Suppressor macrophage treated with lipopolysaccharide for 4 hours (primary cell): ENCODE measurements at places on chromosomes 7 and 10.
A peak's percentile ranks its signal among the peaks of the same experiment; 100 is the strongest.

GRCh38 chr10:73209705-73210104 lies 37.4 kb downstream of the DNAJC9 start:
- no peak for DNase-seq

GRCh38 chr7:48473205-48473865 lies 302.1 kb downstream of the ABCA13 start:
- no peak for DNase-seq

DNA sequence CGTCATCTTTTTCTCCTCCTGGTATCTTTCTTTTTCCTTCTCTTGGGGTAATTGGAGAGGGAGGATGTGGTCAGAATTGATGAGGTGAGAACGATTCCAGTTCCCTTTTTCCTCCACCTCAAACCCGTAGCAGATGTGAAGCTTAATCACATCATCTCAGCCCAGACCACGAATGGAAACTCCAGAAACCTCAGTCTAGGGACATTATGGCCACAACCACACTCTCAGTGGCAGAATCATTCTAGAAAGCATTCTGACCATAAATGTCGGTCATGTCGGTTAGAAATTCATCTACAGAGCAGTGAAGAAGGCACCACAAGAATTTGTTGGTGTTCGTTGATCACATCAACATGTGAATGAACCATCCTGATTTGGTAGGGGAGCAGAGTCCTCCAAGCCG lies 78.7 kb downstream of the GATA3 start:
- DNase-seq: peak; percentile 11

DNA sequence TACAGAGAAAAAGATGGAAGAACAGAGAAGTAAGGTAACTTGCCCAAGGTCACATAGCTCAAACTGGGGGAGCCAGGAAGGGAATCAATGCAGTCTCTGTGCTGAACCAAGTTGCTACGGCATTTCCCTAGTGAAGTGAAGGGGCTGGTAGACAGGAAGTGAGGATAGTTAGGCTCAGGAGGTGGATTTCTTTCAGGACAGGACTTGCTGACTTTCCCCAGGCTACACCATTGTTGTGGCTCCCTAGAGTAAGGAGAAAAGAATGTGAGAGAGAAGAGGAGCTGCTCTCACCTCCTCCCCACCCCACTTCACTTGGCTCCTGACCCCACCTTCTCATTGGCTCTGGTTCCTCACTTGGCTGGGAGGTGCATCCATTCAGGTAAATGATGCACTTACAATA lies 316.9 kb downstream of the INHBA start:
- DNase-seq: no peak

DNA sequence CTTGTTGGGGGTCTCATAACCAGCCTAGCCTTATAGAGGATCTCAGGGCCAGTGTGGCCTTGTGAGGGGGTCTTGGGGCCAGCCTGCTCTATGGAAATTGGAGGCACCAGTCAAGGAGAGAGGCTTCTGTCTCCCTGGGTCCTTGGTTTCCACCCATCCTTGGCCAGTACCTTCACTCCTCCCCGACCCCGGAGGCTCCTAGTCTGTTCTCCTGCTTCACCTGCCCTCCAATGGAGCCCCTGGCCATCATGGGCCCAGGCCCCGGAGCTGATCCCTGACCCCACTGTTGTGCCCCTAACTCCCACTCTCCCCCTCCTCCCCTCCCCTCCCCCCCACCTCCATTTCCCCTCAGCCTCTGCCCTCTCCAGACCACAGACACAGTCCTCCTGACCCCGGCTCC lies 29.7 kb downstream of the RASGEF1A start:
- no peak for DNase-seq

GRCh38 chr7:101678658-101679057 lies 49.6 kb upstream of the MYL10 start:
- DNase-seq: no peak

DNA sequence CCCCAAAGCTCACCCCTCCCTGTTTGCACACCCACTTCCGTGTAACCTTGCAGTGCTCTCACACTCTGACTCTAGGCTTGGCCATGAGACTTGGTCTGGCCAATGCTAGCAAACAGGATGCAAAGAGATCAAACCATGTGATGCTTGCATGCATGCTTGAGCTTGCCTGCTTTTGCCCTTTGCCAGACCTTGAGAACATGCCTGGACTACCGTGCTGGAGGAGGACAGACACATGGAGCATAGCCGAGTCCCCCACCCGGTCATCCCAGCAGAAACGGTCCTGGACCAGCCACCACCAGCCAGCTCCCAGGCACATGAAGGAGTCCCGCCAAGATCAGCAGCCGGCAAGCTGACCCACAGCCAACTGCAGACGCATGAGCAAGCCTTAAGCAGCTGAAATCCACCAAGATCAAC lies 23.4 kb downstream of the PYROXD2 start:
- DNase-seq: no peak

- DNase-seq: no peak
These were observed 440.3 kb upstream of the TPK1 start for GRCh38 chr7:145276118-145276517.

DNA sequence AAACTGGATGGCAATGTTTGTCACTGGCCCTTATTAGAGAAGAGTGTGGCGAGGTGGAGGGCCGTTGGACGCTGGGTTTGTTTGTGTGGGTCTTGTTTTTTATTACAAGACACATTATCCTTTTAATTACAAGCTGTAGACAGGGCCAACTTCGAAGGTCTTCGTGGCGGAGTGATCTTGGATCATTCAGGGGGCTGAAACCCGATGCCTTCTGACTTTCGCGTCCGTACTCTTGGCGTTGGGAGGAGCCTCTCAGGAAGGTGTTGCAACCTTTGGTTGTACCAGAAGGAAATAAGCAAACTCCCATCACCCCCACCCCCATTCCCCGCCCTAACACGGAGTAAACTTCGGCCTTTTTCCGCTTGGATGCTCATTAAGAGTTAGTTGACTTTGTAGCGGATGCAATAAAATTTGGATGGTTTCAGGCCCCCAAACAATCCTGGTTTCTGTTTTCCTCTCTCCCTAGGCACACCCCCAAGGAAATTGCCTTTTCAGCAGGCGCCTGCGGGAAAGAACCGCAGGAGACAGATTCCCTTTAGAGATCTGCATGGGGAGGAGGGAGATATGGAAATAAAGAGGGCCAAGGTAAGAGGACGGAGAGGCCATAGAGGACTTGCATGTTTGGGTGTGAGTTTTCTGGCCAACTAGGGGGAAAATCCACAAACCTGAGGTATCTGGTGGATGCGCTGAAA lies 294.5 kb upstream of the NFE2L3 start:
- DNase-seq: no peak

DNA sequence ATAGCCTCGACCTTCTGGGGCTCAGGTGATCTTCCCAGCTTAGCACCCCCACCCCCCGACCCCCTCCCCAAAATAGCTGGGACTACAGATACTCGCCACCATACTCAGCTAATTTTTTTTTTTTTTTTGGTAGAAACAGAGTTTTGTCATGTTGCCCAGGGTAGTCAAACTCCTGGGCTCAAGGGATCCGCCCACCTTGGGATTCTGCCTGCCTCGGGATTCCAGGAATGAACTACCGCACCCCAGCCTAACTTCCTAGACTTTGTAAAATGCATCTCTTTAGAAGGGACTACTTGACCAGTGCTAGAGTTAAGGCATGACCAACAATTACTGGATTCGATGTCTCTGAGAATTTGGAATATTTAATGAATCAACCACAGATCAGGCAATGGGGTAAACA lies 85.9 kb downstream of the MDFIC start:
- no peak for DNase-seq
